Fibroblast of upper back skin (primary cell): ENCODE measurements at places on chromosomes 16 and 17.

DNA sequence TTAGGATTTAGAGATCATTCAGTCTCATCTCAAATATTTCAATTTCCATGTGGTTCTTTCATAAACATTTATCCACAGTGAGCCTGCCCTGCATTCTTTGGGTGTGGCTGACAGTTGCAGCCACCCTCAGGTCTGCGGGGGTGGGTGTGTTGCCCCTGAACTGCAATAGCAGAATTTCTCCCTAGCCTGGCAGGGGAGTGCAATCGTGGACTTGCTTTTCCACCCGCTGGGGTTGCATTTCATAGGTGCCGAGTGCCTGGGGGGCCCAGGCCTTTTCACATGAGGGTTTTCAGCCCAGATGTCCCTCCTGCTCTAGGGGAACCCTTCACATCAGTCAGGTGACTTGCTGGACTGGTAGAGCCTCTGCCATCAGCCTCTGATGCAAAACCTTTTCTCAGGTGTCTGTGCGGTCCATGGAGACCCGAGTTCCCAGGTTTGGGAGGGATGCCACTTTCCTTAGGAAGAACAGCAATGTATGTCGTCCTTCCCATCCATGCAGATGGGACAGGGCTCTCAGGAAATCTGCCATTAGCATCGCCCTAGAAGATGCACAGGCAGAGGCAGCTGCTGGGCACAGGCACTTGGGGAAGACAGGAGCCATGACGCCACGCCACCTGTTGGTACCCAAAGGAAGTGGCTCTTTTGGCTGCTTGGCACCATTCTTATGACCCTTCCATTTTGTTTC, 2.4 kb upstream of the USP36 start:
- DNase-seq, result peak; percentile 28

DNA sequence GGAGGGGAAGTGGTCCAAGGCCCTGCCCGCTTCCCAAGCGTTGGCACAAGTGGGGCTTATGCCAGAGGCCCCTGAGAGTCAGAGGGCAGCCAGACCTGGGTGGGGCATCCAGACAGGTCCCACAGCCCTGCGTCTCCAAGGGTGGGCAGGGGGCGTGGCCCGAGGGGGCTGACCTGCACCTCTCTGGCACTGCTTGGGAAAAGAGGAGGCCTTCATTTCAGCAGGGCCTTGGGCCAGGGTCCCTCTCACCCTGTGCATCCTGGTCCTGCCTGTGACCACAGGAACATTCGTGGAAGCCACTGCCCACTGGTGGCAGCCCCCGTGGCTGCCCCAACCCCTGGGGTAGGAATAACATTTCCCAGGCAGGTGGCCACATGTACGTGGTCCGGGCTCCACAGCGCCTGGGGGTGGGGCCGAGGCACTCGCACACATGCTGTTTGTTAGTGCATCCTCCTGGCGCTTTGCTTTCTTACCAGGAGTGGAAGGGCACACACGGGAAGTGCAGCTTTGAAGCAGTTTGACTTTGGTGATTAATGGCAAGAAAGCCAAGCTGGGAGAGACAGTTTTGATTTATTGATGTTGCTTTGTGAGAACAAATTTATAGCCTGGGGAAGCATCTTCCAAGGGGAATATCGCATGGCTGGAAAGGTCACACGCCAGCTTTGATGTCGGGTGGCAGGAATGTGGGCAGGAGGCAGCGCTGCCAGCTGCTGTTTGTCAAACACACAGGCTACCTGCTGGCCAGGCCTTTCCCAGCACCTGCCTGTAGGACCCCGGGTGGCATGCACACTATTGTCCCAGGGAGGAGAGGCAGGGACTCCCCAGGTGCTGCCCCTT, 4.3 kb downstream of the CENPX start:
- DNase-seq, result no peak

DNA sequence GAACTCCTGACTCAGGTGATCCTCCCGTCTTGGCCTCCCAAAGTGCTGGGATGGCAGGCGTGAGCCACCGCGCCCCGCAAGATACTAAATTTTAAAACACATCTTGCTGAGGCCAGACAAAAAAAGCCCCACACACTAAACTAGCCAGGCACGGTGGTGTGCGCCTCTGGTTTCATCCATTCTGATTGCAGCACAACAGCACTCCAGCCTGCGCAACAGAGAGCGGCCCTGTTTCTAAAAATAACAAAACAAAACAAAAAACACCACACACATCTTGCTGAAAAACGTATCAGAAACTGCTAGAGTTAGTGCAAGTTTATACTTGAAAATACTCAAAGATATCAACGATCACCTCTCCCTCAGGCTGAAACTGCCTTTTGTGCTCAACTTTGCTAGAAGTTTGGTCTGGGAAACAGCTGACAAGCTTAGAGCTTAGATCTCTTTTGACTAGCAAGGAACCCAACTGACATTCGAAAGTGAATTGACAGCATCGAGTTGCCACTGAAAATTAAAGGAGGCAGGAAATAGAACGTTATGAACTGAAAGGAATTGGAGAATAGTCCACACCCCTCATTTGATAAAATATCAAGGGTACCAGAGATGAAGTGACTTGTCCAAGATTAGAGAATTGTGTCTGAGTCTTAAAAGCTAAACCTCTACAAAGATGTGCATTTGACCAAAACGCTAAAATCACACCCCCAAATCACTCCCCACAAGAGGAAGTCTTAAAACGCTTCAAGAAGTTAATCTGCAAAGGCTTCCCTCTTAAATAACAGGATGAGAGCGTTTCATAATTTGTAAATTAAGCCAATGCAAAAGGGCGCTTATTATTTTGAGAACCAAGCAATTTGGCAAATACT, 908 bp downstream of the COG4 start:
- no peak for DNase-seq

DNA sequence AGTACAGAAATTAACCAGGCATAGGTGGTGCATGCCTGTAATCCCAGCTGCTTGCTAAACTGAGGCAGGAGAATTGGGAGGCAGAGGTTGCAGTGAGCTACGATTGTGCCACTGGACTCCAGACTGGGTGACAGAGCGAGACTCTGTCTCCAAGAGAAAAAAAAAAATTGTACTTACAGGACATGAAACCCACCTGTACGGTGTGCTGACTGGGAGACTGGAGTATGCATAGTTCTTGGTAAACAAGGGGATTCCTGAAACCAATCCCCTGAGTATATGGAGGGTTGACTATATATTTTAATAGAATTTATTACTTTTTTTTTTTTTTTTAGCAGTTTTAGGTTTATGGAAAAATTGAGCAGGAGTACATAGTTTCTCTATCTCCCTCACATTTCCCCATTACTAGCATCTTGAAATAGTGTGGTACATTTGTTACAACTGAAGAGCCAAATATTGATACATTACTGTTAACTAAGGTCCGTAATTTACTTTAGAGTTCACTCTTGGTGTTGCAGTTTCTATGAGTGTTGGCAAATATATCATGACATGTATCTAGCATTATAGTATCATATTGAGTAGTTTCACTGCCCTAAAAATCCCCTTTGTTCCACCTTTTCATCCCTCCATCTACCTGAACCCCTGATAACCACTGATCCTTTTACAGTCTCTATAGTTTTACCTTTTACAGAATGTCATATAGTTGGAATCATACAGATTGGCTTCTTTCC, 19.3 kb downstream of the TENT4B start:
- DNase-seq, result no peak

- no peak for DNase-seq
Observed at GRCh38 chr16:65278874-65279273, 157.0 kb upstream of the CDH11 start.

DNA sequence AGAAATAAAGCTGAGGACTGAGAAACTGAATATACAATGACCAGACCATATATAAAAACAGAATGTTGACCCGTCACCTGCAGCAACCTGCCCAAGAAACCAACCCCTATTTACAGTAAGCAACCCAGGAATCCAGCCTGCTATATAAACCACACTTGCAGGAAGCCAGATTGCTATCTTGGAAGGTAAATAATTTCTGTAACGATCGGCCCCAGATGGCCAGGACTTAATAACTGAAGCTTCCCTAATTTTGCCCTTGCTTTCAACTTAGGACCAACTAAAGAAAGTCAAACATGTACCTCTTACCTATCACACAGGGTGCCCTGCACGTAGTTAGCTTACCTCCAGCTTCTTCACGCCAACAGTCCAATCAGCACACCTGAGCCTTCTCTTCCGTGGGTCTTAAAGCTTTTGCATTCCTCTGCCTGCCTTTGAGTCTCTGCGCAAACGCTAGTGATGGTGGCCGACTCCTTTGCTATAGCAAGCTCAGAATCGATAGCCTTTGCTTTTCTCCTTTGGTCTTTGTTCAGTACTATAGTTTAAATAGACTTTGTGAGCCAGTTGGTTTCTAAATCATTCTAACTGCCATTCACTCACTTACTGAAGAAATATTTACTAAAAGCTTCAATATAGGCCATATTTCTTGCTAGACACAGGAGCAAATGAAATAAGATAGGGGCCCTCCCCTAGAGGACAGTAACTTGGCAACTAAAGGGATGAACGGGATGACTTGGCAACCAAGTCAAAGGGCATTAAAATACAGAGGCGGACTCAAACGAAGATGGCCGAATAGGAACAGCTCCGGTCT, 31.3 kb downstream of the MPHOSPH6 start:
- no peak for DNase-seq

GRCh38 chr16:81855552-81856153, 76.6 kb downstream of the PLCG2 start:
- DNase-seq, result no peak

- DNase-seq, result no peak
Observed at GRCh38 chr16:68422396-68422960, 25.8 kb downstream of the SMPD3 start.

GRCh38 chr17:33945646-33946546, 309.2 kb upstream of the CCL2 start:
- no peak for DNase-seq
